ENCODE measurements at places on chromosomes 7 and 10. TPM values are rescaled to one million over a fixed set of nuclear protein-coding genes. Genes with fewer than 3 reads are reported as not detected.

Gene MUC12
- total RNA-seq, result 15.7 TPM

Gene FAS
- total RNA-seq, result 30.6 TPM

Gene ADRB1
- total RNA-seq, result 0.94 TPM

Gene MYO1G
- total RNA-seq, result 0.09 TPM

Gene HOXA5
- total RNA-seq, result 6.6 TPM

Gene HYAL4
- total RNA-seq, result 0.08 TPM

Gene ADAMTS14
- total RNA-seq, result 0.12 TPM

Gene GPR26
- total RNA-seq, result not detected

Gene OR2A1
- not detected for total RNA-seq

Gene CYP3A7
- not detected for total RNA-seq

Gene PON3
- total RNA-seq, result 28.2 TPM

Gene SRGN
- 63.6 TPM for total RNA-seq

Gene PKD2L1
- not detected for total RNA-seq

Gene ARPC1B
- 303 TPM for total RNA-seq

Gene MKX
- not detected for total RNA-seq

Gene GHRHR
- total RNA-seq, result not detected

Gene AKR1D1
- total RNA-seq, result not detected

Gene FAM180A
- not detected for total RNA-seq

Gene DOCK1
- total RNA-seq, result 24.2 TPM
